ENCODE measurements at places on chromosomes 2 and 18.

GRCh38 chr18:48168861-48169260, 238.4 kb upstream of the SMAD2 start:
- DNase-seq, result no peak

DNA sequence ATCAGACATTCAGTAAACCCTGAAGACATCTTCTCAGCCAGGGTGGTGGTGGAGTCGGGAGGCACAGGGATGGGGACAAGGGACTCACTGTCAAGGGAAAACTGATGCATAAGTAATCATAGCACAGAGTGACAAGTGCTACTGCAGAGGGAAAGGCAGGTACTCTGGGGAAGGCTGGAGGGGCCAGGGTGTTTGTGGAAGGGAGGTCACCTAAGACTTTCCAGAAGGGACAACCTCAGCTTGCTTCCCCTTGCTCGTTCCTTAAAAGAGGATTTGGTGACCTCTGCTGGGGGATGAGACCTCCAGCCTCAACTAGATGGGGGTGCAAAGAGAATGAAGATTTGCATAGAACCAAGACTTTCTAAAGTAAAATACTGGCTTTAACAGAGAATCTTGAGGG, 99.5 kb downstream of the SLC4A3 start:
- DNase-seq, result no peak

DNA sequence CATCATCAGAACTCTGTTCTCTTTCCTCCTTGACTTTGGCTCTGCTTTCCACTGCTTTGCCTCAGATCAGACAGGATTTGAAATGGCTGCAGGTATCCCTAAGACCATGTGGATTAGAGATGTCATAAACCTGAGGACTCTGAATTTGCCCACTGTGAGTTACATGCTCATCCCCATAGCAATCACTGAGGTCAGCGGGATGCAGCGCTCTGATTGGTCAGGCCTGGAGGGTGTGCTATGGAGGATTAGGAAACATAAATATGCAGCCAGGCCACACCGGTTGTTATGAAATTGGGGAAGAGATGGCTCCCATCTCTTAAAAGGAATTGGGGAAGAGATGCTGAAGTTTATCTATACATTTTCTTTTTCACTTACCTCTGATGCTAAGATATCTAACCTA, 73.7 kb upstream of the DNAJC10 start:
- peak; percentile 8 for DNase-seq

- DNase-seq, result no peak
Measured at GRCh38 chr18:38933322-38933721, 1367.7 kb upstream of the CELF4 start.

GRCh38 chr2:31578316-31578715, 2.4 kb downstream of the SRD5A2 start:
- no peak for DNase-seq

- no peak for DNase-seq
Measured at GRCh38 chr2:14263053-14263452, 369.5 kb upstream of the LRATD1 start.

All from NCI-H774 (cell line).